Mesothelial cell of epicardium (in vitro differentiated cells): ENCODE measurements at places on chromosomes 1 and 21. TPM values are rescaled to one million over a fixed set of nuclear protein-coding genes. Genes with fewer than 3 reads are reported as not detected.
A peak's percentile ranks its signal among the peaks of the same experiment; 100 is the strongest.

DNA sequence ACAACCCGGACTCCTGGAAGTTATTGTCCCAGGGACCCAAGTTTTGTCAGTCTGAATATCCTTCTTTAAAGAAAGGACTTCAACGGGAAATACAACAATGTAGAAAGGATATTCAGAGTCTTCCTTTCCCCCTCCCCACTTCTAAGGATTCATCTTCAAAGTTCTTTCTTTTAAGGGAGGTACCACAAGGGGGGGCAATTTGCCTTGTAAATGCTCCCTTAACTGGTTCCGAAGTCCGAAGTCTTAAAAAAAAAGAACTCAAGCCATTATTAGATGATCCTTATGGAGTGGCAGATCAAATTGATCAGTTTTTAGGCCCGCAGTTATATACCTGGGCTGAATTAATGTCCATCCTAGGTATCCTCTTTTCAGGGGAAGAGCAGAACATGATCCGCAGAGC, 47.0 kb downstream of the SERINC2 start:
- DNase-seq, result no peak

DNA sequence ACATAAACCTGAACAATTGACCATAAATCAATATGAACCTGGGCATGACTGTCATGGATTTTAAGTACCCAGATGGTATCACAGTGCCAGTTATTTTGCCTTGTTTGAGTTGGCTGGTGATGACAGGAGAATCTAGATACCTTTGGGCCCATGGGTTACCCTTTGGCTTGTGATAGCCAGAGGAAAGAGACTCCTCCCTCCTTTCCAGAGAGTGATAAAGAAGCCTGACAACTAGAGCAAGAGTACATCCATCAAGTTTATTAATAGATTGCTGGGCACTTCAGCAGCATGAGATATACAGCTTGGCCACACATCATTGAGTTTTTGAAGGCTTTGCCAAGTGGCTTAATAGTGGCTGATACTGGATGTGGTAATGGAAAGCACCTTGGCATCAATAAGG, 6.6 kb upstream of the FMO3 start:
- no peak for DNase-seq

DNA sequence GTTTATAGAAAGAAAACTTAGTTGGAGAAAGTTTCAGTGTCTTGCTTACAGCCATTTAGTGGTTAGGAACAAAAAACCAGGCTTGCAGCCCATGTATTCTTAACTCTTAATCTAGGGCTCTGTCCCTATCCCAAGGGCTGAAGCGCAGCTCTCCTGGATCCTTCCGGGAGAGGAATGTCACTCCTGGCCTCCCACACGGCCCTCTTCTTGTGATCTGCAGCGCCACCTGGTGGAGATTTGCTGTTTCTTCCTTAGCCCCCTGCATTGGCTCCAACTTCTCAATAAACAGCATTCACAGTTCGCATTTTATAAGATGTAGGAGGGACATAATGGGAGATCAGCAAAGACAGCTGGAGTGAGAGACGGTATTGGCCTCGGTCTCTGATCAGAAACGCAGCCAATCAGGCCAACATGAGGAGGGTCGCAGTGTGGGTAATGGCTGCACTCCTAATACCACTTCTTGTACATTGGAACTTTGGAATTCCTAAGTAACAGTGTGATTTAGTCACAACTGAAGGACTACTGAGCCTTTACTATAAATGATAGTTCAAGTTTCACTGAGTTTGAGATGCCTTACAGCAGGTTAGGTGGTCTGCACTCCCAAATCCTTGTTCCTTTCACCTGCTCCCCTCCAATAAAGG, 283.4 kb downstream of the ASTN1 start:
- DNase-seq, result peak; percentile 86

DNA sequence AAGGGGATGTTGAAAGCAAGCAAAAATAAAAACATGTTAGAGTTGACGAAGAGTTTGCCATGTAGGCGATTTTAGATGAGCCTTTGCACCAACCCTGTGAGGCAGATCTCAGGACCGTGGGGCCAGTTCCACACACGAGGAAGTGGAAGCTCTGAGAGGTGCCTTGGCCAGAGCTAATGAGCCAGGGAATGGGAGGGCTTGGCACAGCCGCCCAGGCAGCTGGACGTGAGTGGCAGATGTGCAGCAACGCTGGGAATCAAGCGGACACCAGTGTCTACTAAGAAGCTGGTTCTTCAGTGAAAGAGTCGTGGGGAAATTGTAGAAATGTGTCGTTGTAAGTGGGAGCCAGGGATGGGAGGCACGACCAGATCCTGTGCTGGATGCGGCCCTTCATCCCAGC, 58.9 kb upstream of the COL6A1 start:
- no peak for DNase-seq

DNA sequence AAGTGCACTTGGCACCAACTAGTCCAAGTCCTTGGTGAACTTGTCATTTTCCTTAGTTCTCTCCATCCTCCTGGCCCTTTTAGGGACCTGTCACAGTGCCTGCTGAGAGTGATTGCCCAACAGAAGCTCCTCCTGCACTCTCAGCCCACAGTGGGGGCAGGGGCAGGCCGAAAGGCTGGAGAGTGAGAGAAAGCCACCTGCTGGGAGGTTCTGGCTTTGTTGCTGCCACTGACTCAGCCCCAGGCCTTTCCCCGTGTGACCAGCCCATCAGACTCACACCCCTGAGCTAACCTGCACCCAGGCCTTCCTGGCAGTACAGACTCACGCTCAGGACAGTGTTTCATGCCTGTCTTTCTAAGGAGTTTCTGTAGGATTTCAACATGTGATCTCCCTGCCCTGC, 17.1 kb upstream of the PROK1 start:
- no peak for DNase-seq

- DNase-seq, result no peak
These were observed 38.8 kb downstream of the PARP1 start for GRCh38 chr1:226369110-226369509.

DNA sequence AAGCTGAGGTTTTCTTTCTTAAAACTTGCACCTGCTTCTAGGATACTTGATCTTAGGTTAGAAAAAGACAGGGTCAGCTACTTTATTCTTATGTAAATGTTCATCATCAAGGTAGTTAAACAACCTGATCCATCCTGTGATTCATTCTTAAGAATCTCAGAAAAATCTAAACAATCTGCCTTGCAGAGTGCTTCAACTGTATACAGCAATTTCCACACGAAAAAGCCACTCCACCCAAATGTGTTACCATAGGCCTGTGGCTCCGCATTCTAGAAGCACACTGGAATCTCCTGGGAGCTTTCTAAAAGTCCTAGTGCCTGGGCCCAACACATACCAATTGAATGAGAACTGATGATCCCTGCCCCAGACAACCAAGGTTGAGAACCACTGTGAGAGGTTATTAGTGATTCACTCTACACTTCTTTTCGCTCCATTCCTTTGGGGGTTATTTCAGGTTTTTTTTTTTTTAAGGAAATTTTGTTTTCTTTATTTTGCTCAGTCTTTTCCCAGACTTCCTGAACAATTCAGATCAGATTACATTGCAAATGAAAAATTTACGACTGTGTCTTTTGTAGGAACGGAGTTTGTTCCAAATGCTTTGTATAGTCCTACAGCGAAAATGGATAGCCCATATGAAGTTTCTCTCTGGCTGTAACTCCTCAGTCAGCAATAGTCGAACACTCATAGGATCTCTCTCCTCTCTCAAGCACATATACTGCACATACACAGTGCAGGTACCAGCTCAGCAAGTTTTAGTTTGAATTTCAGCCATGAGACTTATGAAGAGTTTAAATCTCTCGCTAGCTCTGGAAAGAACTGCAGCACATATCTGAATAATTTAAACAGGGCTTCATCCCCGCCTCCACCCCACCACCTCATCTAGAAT, 16.1 kb downstream of the SMYD2 start:
- DNase-seq, result no peak

GRCh38 chr1:100394285-100394684, 42.0 kb downstream of the CDC14A start:
- no peak for DNase-seq

The RAB7B gene
- total RNA-seq, result 1.3 to 1.5 TPM (median 1.4 TPM) in 3 replicates

The CD34 gene
- 1.2 to 1.6 TPM (median 1.2 TPM) in 3 replicates for total RNA-seq

The WNT2B gene
- 146 to 165 TPM (median 151 TPM) in 3 replicates for total RNA-seq

The ACKR1 gene
- total RNA-seq, result 0.34 to 0.53 TPM (median 0.38 TPM) in 3 replicates
